ENCODE measurements at places on chromosomes 12 and 14.

DNA sequence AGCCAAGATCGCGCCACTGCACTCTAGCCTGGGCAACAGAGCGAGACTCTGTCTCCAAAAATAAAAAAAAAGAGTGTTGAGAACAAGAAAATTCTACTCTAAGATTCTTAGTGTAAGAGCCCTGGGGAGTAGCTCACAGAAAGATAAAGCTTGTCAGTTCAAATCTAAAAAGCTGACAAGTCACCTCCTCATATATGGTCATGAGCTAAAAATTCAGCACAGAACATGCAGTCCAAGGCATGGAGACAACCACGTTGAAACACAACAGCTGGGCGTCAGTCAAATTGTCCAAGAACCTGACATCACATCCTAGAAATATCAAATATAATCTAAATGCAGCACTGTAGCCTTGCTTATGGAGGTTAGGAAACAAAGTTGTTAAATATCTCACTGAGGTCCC is 47.8 kb downstream of the CLIP1 start:
- no peak for DNase-seq

DNA sequence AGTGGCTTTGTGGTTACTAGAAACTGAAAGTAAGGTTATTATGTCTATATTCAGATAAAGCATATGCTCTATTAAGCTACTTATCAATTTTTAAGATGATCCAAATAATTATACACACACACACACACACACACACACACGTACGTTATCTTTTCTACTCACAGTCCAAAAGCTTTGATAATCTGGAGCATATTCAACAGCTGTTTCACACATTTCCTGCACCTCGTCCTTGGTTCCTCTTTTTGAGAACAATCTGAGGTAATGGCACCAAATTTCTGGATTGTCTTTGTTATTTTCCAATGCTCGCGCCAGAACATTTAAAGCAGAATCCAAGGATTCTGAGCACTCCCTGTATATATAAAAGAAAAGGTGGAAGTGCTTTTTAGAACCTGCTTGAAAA is 37.5 kb downstream of the ZFC3H1 start:
- no peak for DNase-seq

DNA sequence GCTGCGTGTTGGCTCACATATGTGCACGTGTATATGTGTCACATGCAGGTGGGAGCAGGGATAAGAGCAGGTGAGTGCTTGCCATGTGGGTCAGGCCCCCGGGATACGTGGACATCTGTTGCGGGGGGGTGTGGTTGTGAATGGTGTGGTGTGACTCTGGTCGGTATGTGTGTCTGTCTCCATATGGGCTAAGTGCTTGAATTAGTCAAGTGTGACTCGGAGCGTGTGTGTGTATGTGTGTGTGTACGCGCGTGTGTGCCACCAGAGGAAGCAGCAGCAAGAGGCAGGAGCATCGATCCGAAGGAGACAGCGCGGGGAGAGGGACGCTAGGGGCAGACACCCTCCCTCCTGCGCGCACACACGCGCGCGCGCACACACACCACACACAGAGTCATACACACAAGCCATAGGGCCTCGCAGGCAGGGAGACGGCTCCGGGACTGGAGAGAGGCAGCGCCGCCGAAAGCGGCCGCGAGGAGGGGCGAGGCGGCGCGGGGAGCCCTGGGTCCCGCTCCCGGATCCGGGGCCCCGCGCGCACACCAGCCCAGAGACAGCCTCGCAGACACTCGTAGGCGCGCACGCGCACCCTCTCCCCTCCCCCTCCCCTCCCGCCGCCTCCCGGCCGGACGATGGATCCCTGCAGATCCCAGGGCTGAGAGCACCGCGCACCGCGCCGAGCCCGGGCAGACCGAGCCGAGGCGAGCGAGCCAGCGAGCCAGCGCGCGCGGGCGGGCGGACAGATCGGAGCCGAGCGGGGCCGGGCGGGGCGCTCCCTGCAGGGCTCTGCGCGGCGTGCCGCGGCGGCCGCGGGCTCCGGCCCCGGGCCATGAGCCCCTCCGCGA is at the start of gene ASIC1:
TSS of gene ASIC1 (plus strand) at position 597 of the 842 bp plus-strand sequence. CDS start 1,171 bp downstream, outside the sequence.
- DNase-seq = no peak

DNA sequence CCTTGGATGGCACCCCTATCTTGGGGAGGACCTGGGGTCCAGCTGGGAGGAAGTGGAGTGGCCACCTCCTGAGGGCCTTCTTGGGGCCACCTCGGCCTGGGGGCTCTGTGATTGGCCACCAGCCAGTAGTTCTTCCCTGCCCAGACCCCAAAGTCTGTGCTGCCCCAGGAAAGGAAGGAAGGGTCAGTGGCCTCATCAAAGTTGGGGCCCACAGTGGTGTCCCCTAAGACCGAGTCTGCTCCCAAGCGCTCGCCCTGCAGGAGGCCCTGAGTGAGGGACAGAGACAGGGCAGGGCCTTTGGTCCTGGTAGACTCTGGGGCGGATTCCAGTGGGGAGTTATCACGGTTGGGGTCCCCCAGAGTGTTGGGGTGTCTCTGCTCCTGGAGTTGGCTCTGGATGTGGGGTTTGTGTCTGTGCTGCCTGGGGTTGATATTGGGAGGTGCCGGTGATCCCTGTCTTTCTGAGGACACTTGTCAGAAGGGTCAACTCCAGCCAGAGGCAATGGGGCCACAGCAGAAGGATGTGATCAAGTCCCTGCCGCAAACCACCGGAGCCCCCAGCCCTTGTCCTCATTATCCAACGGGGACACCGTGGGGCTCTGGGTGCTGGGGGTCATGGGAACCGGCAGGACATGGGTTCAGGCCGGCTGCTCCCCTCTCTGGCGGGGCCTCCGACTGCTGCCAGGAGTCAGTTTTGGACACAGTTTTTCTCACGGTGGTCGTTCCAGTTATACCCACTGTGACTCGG is 364.3 kb downstream of the TMEM121 start:
- DNase-seq = no peak

DNA sequence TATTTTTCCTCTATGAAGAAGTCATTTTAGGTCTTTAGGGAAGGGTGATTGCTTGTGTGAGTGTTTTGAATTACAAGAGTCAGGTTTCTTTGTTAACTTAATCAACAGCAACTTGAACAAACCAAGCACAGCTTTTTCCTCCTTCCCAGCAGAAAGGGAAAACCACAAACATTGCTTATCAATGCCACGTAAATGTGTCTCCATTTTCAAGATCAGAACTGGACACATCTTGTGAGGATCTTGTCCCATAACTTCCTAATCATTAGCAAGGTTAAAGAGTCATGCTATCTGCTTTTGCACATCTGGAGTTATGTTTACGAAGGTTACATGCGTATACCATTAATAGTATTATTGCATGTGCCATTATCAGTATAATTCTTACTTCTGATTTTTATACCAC is 248.0 kb upstream of the FLRT2 start:
- no peak for DNase-seq

- no peak for DNase-seq
Observed at GRCh38 chr14:63467440-63468072, 75.6 kb downstream of the PPP2R5E start.

DNA sequence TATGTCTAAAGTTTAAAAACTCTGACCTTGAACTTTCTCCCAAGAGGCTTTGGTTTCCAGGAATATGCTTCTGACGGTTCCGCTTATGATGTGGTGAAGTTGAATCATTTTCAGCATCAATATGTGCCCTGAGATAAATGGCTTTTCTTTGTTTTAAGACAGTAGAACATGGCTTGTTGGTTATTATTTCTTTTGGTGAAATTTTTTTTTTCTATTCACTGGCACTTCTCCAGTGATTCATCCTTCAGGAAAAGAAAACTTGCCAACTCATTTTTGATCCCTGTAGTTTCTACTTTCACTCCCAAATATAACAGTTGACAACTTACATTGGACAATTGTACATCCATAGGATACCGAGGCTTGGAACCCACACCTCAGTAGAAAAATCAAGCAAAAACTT is 1301.2 kb upstream of the FLRT2 start:
- no peak for DNase-seq

- DNase-seq = no peak
Observed at GRCh38 chr14:52325126-52325525, 11.0 kb downstream of the PTGER2 start.

DNA sequence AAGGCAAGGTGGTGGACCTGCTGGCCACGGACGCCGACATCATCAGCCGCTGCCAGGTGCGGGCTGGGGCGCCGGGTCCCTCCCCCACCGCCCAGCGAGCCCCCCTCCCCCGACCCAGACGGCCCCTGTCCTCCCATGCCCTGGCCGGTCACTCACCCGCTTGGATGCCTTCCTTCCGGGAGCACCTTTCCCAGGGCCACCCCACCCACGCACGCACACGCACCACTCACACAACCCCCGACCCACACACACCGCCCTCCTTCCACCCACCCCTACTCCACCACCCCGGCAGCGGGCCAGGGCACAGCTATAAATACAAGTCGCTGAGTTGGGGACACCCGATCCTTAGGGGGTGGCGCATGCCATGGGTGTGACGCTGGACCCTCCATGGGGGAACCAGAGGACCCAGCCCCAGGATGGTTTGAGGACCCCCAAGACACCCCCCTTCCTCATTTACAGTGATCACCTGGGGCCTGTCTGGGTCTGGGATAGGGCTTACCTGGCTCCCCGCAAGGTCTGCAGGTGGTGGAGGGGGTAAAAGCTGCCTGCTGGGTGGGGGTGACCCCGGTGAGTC is 465 bp downstream of the ADSS1 start:
- DNase-seq = no peak

DNA sequence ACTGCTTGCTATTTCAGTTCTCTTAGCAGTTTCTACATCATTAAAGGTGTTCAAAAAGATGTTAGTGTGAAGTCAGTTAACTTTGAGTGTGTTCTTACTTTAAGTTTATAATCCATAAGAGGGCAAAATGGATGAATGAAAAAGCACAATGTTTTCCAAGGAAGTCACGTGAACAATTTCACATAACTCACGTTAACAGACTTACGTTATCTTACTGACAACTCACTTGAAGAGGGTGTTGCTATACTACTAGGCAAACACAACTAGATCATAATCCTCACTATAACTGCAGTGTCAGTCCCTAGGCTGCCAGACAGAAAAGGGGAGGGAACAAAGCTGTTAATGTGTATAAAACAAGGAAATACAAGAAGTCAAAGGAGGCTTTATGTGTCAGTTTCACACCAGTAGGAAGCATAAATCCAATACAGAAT is 6.4 kb downstream of the SLC2A13 start:
- DNase-seq = no peak

DNA sequence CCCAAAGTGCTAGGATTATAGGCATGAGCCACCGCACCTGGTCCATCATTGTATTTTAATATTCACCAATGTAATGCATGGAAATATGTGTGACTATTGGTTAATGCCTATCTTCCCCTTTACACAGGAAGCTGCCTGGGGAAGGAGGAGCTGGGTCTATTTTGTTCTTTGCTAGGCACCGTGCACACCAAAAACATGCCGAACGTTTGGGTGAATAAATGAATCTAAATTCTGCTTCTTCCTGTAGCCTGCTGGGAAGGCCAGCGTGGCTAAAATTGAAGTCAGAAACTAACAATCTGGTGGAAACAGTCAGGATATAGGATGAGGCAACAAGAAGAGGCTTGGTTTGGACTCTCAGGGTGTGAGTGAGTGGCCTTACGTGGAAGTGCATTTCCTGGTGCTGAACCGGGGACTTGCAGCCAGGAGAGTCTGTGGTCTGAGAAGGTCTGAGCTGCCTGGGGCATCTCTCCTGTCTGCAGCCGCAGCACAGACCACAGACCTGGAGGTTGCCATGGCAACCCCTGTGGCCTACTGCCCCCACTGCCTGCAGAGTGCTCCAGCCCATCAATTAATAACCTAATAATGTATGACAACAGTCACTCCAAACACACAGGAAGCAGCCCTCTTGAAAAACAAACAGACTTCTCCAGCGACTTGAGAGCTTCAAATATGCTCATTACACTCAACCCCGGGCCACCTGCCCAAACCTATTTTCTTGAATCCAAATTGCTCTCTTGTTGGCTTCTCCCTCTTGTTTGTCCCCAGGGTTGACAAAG is 5.5 kb upstream of the GPR68 start:
- DNase-seq = no peak

DNA sequence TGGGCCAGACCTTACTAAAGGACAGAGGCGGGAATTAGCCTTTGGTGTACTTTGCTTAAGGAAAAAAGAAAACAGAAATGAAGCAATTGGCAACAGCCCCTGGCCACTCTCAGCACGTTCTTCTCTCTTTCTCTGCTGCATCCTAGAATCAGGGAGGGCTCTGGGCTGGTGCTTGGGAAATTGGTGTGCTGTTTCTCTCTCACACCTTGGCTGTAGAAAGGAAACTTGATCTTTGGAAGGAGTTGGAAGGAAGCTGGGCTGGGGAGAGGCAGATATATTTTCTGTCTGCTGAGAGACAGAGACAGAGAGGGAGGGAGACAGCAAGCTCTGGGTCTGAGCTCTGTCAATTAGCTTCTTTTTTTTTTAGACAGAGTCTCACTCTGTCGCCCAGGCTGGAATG is 27.4 kb downstream of the NOS1 start:
- no peak for DNase-seq

DNA sequence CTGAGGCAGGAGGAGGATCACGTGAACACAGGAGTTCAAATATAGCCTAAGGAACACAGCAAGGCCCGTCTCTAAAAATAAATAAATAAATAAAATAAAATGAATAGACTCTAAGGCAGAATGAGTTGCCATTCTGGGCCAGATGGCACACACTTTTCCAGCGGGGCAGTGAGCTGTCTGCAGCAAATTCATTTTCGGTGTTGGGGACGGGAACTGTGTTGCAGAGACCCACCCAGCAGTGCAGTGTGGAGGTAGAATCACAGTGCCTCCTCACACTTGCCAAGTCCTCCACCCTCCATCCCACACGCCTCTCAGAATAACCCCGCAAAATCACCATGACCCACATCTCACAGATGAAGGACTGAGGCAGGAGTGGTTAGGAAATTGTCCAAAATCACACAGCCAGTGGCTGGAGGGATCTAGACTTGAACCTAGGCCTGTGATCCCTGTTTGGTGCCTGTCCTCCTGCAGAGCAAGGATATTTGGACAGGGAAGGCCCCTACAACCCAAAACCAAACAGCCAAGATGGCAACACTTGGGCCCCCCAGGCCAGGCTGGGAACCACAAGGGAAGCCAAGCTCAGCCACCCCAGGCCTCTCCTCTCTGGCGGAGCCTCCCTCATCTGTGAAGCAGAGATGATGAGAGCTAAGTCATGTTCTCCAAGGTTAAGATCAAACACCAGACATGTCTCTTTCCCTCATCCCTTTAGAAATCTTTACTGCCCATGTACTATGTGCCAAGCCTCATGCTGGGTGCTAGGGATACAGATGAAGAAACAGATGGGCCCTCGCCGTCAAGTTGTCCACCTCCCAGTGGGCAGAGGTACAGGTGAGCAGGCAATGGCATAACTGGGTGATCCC is 152.7 kb downstream of the DPF3 start:
- no peak for DNase-seq

DNA sequence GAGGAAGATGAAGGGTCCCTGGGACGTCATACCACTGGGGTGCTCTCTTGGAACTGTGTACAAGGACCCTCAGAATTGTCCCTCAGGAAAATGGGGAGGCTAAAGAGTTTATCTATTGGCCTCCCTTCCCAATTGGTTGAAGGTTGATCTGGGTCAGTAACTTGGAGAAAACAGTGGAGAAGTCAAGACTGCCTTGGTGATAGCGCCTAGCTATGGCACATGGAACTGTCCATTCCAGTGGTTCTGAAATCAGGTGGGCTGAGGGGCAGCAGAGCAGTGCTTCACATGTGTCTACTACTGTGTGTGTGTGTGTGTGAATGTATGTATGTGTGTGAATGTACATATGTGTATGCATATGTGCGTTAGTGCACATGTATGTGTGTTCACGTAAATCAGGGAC is 316.1 kb downstream of the AACS start:
- no peak for DNase-seq

- DNase-seq = no peak
Observed at GRCh38 chr14:30142216-30142615, 214.6 kb upstream of the PRKD1 start.

GRCh38 chr12:6178981-6179761 is 21.0 kb upstream of the CD9 start:
- DNase-seq = no peak

All from activated naive CD8-positive, alpha-beta T cell treated with anti-CD3 and anti-CD28 coated beads, Interleukin-2, amount 50 U/mL, for 16 hours (primary cell).